GM04503 (cell line): ENCODE measurements at places on chromosomes 2 and 18.
A peak's percentile ranks its signal among the peaks of the same experiment; 100 is the strongest.

DNA sequence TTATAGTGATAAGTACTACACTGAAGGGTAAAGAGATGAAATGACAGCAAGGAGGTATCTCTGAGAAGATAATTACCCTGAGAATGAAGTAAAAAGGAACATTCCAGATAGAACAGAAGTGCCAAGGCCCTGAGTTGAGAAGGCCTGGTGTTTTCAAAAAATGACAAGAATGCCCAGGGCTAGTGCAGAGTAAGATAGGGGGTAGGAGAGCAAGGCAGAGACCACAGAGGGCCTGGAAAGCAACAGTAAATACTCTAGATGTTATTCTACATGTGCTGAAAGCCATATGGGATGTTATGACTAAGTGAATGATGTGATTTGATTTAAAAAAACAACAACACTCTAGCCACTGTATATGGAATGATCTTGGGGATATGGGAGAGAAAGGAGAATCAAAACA lies 52.3 kb downstream of the BAZ2B start:
- no peak for DNase-seq

DNA sequence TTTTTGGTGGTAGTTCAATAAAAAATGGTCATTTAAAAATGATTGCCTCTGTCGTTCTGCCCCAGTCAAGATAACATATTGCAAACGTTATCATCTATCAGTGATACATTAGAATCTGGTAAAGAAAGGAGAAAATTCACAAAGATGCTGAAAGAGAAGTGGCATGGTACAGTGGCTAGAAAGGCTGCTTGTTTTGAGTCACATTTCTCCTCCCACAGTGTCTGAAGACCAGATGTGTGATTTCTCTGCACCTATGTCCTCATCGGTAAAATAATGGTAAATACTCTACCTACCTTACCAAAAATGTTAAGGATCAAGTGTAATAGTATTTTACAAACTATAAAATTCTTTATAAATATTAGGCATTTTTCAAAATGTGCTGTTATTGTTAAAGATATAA lies 76.1 kb upstream of the NOSTRIN start:
- no peak for DNase-seq

DNA sequence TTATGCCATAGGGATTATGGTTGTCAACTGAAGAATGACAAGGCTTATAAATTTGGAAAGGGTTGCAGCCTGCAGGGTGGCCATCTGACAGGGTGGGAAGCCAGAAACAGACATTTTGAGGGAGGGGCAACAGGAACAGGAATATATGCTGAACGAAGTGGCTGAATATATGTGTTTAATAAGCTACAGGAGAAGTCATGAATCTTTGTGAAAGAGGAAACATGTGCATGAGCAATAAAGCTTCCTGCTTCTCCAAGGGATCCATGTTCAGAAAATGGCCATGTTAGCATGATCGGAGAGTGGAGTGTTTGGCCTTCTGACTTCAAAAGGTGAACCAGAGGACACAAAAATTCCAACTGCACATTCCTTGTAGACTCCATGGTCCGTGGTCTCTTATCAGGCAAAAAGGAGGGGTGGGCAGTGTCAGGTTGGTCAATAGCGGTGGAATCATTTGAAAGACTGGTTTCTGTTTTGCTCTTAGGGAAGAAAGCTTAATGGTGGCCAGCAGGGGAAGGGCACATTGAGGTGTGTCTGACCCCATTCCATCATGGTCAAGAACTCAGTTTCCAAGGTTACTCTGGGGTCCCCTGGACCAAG lies 144.1 kb downstream of the SOCS6 start:
- DNase-seq: no peak

DNA sequence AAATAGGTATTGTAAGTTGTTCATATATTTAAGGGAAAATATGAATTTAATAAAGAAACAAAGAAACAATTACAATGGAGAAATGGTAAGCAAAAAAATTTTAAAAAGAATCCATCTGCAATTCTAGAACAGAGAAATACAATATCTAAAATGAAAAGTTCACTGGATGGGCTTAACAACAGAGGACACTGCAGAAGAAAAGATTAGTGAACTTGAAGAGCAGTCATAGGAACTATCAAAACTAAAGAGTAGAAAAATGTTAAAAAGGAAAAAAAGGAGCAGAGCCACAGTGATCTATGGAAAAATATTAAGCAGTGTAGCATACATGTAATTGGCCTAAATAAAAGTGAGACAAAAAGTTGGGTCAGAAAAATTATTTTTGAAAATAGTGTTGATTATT lies 83.5 kb downstream of the ALK start:
- DNase-seq: no peak

GRCh38 chr2:16050261-16050907 lies 110.0 kb downstream of the MYCN start:
- DNase-seq: no peak

- no peak for DNase-seq
Measured at GRCh38 chr2:226888378-226888965, 52.6 kb downstream of the RHBDD1 start.

DNA sequence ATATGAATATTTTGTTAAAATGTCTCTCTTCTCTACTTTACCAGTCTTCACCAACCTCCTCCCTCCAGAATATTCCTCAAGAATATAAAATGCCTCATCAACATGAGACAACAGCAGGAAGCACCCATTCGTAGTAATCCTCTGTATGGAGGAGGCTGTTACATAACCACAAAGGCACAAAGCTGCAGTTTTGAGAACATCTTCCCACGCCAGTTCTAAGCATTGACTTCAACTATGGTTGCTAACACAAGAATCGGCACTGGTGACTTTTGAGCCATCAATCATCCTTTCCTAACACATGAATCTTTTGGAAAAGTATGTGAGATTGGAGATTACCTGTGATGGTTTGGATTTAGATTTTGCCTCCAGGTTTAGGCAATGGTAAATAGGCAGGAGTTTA lies 54.9 kb upstream of the CYP1B1 start:
- no peak for DNase-seq

DNA sequence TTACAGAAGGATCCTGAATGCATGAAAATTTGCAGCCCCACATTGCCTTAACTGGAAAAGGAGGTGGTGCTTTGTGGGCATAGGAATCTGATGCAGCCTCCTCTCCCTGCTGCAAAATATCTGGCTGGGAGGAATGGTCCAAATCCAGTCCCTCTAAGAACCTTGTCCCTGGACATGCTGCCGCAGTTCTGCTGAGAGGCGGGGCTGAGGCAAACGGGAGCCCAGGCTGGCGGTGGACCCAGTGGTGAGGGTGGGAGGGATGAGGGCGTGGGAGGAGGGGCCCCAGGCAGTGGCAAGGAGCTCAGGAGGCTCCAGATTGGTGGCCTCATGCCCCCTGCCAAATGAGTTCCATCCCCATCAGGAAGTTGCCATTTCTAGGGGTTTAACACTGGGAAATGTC lies 36.2 kb downstream of the ZAP70 start:
- no peak for DNase-seq

- DNase-seq: no peak
Measured at GRCh38 chr2:127217470-127218325, 2.4 kb downstream of the CYP27C1 start.

DNA sequence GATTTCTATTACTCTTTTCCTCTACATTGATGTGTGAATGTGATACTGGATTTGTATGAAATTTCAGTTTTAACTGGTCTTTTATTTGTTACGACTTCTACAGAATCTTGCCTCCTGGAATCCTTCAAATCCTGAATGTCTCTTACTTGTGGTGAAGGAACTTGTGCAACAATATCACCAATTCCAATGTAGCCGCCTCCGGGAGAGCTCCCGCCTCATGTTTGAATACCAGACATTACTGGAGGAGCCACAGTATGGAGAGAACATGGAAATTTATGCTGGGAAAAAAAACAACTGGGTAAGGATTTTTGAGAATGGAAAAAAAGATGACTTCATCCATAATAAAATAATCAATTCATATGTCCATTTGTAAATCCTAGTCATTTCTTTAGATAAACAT lies 134.6 kb downstream of the BABAM2 start:
- no peak for DNase-seq

DNA sequence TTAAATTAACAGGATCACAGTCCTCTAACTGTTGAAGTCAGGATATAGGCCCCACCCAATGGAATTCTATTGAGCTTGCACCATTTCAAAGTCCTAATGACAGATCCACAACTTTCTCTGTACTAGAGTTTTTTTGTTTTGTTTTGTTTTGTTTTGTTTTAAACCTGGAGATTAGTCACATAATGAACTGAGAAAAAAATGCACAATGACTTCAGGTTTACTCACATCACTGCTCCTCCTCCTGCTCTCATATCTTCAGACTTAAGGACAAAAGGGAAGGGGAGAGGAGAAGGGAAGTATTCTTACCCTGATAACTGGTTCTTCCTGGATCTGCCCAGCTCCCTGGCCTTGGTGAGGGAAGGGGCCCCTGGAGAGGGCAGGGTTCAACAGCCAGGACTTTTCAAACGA lies 208.2 kb upstream of the EPHA4 start:
- no peak for DNase-seq

DNA sequence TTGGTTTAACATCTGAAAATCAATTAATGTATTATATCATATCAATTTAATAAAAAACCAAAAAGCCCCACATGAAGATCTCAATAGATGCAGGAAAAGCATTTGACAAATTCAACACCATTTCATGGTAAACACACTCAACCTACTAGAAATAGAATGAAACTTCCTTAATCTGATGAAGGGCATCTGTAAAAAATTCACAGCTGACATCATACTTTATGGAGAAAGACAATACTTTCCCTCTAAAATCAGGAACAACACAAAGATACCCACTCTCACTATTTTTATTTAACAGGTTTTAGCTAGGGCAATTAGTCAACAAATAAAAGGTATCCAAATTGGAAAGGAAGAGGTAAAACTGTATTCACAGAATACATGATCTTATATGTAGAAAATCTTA lies 303.0 kb upstream of the ZEB2 start:
- DNase-seq: no peak

DNA sequence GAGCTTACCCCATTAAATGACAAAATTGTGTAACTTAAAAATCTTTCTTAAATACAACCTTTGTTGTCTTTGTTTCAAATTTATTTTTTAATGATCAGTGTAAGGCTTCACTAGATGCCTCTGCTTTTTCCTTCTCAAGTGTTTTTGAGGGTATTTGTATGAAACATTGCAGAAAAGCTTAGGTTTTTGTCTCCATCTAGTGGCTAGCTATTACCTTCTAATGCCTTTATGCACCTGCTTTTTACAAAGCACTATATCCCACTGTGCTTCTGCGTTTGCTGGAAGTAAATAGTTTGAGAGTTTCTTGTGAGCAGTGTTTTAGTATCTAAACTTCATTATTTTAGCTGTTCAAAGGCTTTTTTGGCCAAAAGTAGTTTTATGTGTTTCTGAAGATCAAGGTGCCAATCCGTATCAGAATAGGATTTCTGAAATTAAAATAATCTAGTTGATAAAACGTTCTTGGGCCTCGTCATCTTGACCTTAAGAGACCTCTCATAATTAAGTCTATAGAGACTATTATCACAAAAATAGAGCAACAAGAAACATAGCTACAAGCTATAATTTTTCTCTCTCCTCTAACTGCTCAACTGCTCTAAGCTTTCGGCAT lies 47.0 kb downstream of the IWS1 start:
- DNase-seq: no peak

DNA sequence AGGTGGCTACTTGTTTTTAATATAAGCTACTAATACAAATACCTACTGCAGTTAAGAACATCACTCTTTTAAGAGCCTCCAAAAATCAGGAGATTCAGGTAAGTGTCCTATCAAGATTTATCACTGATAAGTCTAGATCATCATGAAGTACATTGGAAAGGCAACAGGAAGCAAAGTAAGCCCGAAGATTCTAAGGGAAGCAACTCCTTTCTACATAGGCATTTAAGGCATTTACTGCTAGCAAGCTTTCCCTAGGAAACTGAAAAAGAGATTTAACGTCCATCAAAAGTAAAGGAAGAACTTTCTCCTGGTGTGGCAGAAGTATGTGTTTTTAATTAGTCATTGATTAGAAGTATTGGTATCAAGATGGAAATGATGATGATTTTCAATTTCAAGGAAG lies 3.7 kb downstream of the STK17B start:
- no peak for DNase-seq

GRCh38 chr18:71362140-71362539 lies 1073.3 kb downstream of the SOCS6 start:
- DNase-seq: no peak

DNA sequence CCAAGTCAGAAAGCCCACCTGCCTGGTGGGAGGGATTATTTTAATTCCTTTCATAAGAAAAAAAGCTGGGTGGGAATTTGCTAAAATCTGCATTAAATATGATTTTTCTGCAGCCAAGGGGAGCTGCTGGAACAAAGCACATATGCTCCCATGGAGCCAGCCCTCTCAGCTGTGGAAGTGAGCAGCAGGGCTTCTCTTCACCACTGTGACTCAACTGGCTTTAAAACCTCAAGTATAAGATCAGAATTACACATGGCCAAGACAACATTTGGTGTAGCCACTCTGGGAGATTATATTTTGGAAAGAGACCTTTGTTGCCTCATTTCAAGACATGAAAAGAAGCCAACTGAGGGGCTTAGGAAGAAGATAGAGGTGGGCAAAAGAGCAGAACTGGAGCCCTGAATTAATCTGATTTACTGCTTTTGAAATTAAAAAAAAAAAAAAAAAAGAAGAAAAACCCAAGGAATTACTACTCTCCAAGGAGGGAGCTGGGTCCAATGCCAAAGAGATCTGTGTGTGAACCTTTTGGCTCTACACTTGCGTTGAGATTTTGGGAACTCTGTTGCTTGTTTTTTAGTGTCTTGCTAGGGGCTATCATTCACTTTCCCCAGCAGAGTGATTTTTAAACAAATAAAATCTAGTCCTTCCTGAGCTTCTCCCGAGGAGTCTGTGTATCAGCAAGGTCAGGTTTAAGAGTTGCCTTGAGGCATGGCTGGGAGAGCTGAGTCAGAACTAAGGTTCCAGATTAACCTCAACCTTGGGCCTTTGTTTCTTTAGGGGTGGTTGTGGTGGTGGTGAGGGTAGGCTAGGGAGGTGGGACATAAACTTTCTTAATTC lies 6.0 kb downstream of the LHCGR start:
- DNase-seq: no peak

DNA sequence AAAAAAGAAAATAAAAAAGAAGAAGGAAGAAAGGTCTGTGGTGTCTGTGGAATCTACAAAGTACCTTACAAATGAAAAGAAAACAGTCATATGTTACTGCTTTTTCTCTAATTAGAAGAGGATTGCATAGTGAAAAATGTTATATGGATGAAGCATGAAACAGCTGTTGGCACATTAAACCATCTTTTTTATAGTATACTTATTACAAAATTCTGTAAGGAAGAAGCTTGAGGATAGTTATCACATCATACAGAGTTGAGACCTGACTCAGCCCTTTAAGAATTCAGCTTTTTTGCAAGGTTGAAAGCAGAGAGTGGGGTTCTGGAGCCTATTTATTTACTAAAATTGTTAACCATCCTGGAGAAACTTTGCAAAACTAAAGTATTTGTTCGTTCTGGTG lies 222.7 kb downstream of the PHLPP1 start:
- DNase-seq: peak; percentile 54

- no peak for DNase-seq
Measured at GRCh38 chr2:28746429-28747111, 5.1 kb upstream of the PPP1CB start.

- no peak for DNase-seq
Measured at GRCh38 chr18:64674694-64675093, 525.8 kb upstream of the LINC00305 start.
